ENCODE measurements at places on chromosomes 7 and 10. TPM values are rescaled to one million over a fixed set of nuclear protein-coding genes. Genes with fewer than 3 reads are reported as not detected.

Gene GPR141
- 2.4 TPM for total RNA-seq

Gene EGFR
- total RNA-seq: 371 TPM

Gene MMP21
- not detected for total RNA-seq

Gene DNAH11
- total RNA-seq: 0.91 TPM

Gene APBB1IP
- not detected for total RNA-seq

GRCh38 chr10:64501807-64502206 is 980.6 kb downstream of the REEP3 start:
- DNase-seq: no peak

GRCh38 chr10:114303556-114303955 is 64.5 kb downstream of the VWA2 start:
- DNase-seq: no peak

DNA sequence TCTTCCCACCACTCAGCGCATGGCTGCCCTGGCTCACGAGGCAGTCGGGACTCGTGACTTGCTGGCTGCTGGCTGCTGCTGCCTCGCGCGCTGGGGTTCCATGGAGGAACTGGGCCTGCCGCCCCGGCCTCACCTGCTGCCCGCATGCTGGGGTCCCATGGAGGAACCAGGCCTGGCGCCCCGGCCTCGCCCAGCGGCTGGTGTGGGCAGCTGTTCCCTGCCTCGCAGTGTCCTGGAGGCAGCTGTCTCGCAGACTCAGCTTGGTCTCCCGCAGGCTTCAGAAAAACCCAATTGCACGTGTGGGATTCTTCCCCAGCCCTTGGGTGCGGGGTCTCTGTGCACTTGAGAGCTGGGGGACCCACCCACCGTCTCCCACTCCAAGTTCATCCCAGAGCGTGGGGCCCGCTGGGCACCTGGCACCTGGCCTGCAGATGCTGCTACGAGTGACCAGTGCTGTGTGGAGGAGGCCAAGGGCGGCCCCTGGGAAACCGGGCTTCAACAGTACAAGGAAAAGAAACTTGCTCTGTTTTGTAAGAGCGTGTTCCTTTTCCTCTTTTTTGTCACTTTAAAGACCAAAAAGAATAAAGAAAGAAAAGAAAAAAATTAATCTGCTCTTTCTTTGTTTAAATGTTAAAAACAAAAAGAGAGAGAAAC is 20.4 kb downstream of the PWWP2B start:
- no peak for DNase-seq

DNA sequence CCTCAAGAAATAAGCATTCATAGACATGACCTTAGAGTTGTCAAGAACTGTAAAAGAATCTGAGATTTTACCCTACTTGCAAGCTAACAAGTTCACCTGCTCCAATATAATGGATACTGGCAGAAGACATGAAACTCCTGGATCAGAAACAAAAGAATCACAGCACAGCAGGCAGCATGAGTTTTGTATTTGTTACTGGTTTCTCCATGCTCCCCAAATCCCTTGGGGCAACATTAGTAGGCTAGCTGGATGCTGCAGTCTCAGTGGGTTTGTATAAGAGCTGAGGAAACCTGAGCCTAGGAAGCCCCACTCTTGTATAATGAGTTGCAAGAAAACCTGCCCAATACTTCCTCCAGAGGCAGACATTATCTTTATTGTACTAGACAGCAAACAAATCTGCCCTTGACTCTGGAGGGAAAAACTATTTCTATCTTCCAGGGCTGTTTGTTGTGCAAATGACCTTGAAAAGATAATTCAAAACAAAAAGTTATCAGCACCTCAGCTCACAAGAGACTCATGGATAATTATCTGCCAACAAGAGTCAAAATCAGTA is 64.8 kb downstream of the ABLIM1 start:
- no peak for DNase-seq

- DNase-seq: no peak
These were observed 21.5 kb downstream of the POLL start for GRCh38 chr10:101566333-101567164.

DNA sequence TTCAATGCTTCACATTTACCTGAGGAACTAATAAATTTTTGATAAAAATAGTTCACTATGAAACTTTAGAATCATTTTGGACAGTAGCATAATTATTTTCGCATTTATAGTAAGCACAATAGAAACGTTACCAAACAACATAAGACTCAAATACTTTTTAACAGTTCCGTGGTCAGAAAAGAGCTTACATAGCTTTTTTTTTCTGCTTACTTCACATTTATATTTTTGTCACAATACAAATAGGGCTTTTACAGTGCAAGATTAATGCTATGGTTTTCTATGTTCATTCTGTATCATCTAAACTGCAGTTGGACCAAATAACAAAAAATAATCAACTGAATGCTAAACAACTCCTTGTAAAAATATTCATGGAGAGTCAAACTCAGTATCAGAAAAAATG is 26.5 kb upstream of the RHOBTB1 start:
- no peak for DNase-seq

DNA sequence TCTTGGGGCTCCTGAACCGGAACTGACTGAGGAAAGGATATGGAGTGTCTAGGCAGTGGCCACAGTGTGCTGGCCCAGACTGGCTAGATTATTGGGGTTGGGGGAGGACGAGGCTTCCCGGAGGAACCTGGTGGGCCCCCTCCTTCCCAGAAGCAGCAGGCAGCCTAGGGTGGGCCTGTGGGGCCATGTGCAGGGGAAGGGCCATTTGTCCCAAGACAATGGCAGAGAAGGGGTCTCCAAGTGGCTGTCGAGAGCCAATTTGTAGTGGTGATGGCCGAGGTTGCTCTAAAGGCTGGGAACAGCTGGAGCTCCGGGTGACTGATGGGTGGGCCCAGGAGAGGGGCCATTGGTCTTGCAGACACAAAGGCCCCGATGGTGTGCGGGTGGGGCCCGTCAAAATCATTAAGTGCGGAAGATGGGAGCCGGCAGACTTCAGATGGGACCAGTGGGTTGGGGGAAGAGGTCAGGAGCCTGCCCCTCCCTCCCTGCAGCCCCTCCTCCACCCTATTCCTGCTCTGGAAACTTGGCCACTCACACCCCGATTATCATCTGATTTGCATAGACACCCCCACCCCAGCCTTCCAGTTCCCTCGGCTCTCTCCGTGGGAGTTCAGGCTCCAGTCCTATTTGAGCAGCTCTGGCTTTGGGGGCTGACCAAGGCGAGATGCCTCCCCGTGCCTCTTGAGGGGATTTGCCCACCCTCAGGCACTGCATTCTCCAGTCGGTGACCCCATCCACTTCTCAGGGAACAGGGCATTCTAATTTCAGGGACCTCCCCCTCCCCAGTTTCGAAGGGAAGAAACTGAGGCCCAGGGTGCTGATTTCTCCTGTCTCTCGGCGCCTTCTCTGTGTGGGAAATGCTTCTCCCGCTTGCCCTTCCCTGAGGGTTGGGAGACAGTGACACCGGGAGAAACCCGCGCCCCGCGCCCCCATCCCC is 36.0 kb upstream of the PAX2 start:
- DNase-seq: no peak

DNA sequence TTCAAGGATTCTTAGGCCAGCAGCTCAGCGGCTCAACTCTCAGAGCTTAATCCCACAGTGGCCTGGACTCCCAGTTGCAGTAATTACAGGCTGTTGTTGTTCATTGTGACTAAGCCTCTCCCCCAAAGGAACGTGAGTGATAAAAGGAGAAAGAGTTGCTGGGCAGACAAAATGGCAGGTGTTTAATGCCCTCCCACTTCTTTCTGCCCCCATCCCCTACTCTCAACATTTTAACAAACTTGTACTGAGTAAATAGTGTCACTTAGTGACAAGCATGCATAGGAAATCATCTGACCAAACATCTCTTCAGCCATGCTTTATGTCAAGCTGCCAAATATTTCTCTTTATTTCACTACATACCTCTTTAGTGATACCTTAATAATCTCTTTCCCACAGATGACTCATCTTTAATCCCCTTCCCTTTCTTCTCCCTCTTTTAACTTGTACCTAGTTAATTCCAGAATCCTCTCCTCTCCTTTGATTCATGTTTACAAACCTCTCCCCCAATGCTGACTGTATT is 12.4 kb upstream of the MTERF1 start:
- no peak for DNase-seq

- DNase-seq: no peak
These were observed 236.6 kb downstream of the ELMO1 start for GRCh38 chr7:37212051-37212450.

GRCh38 chr7:48269066-48269465 is 97.8 kb downstream of the ABCA13 start:
- no peak for DNase-seq

DNA sequence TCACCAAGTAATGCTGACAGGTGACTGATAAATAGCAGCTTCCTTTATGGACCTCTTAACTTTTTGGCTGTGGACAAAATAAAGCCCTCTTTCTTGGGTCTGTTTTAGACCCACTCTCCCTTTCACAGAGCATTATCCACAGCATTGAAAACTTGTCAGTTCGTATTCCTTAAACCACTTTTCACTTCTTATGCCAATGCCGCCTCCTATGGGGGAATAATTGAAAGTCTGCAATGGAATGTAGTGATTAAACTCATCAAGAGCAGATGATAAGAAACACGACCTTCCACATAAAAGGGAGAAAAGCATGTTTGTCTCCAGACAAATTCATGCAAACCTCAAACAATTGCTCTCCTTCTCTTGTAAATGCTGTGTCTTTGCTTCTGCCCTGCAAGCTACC is 153.4 kb downstream of the SORCS1 start:
- peak; percentile 35 for DNase-seq

GRCh38 chr7:56110611-56111010 is 4.3 kb upstream of the CHCHD2 start:
- no peak for DNase-seq

DNA sequence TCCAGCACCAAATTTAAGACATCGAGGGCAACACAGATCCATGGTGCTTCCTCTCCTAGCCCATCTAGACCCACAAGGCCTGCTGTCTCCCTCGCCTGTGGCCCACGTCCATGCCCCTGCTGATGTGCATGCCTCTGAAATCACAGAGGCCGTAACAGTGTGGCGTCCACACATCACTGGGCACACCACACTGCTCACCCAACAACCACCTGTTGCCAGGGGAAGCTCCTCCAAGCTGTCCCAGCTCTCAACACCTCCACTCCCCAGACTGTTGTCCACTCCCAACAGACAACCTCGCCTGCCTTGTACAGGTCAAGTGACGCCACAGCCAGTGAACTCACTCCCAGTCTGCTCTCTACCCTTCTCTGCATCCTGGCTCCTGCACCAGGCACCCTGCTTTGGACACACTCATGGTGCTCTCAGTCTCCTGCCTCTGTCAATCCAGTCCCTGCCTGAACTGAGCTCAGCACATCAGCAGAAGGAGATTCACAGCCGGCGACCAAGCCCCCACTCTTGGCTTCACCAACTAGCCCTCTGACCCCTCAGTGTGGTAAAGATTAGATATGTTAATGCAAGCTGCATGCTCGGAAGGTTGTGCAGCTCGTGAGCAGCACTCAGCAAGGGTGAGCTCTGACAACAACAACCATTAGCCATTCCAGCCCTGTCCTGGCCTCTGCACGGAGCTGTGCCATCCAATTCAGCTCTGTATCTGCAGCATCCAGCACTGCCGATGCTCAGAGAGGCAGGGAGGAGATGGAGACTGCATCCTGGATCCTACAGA is 197.0 kb downstream of the TNS3 start:
- DNase-seq: no peak

- no peak for DNase-seq
These were observed 92.9 kb downstream of the SVOPL start for GRCh38 chr7:138608275-138608674.

GRCh38 chr10:22779331-22780019 is 65.1 kb upstream of the PIP4K2A start:
- DNase-seq: no peak

- no peak for DNase-seq
These were observed 55.8 kb downstream of the CNOT4 start for GRCh38 chr7:135454060-135454459.

GRCh38 chr7:2982831-2983230 is 60.8 kb downstream of the CARD11 start:
- no peak for DNase-seq

DNA sequence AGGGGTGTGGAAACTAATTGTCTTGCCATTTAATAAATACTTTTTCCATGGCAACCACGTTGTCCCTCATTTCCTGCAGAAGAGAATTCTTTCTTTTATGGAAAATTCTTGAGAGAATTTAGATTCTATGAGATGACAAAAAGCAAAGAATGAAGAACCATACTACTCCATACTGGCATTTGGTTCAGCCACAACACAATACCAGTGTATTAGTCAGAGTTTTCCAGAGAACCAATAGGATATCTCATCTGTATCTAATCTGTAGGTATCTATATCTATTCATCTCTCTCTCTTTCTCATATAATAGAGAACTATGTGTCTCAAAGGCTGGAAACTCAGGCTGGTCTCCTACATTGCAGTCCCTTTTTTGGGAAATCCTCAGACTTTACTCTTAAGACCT is 44.6 kb upstream of the NAMPT start:
- DNase-seq: no peak

GRCh38 chr10:101683276-101683675 is 11.7 kb downstream of the FBXW4 start:
- no peak for DNase-seq

DNA sequence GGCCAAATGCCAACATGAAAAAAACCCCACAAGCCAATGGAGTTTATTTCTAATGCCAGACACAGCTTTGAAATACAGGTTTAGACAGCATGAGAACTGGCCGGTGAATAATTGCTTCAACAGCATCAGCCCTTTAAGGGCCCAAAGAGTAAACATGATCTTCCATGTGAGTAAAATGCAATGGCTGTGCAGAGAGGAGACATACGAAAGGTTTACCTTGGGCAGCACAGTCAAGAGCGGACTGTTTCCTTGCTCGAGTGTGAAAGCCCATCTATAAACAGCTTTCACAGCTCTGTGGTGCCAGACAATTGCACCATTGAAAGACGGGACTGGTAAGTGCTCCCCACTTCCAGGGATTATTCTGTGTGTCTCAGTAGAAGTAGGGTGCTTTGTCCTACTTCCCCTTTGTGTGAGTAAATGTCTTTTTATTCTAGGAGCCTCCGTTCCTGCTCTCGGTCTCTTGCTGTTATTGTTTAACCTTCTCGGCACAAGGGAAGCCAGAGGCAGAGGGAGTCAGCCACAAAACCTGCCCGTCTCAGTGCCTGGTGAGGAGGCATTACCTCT is 77.8 kb upstream of the KAT6B start:
- DNase-seq: no peak

GRCh38 chr10:86113501-86113900 is 253.1 kb downstream of the GRID1 start:
- DNase-seq: no peak

DNA sequence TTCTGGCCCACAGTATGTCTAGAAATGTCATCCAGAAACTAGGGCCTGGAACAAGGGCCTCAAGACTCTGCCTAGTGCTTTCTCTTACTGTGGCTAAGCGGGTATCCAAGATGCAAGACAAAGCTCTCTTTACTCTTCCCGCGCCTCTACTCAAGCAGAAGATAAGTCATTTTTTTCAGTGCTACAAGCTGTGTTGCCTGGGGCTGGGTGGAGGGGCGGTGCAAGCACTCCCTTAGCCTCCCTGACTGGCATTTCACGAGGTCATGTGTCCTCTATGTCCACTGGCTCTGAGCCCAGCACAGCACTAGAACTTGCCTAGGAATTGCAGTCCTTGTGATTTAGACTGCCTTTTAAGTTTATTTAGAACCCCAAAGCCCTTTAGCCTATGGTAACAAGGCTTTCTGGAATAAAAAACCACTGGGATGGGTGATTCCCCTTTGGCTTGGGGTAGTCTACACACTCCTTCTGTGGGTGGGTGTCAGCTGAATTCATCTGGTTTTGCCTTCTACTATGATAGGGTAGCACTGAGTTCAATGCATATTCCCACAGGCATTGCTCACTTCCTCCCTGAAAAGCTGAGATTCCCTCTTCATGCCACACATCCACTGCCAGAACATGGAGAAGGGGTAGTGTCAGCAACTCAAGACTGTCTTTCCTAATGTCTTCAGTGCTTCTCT is 371.8 kb upstream of the KCND2 start:
- peak; percentile 16 for DNase-seq
